ENCODE measurements at places on chromosomes 12 and 14.

DNA sequence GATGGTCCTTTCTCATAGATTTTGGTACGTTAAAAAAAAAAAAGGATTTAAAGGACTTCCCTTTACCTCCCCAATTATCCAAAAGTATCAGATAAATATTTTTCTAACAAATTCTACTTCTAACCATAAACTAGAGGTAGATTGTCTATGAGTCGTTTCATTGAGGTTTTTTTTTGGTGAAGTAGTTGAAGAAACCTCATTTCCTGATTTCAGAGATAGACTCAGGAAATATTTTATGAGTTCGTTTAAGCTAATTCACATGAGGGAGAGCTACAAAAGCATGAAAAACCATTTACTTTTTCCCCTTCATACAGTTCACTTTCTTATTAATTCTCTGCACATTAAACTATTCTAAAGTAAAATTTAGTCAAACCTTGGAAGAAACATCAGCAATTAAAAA, 112.5 kb downstream of the RALGAPA1 start:
- DNase-seq = no peak

DNA sequence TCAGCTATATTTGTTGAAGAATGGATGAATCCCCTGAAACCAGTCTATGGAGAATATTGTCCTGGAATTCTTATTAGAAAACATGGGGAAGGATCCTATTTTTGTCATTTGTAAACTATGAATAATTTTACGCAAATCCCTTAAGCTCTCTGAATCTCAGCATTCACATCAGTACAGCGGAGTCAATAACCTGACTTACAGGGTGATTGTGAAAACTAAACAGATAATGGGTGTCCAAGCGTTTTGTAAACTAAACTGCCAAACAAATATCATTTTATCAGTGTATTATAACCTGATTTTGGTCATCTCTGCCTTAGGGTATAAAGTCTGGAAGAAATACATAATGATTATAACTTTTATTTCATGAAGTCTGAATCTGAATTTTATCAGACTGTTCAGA, 10.0 kb downstream of the ART4 start:
- no peak for DNase-seq

DNA sequence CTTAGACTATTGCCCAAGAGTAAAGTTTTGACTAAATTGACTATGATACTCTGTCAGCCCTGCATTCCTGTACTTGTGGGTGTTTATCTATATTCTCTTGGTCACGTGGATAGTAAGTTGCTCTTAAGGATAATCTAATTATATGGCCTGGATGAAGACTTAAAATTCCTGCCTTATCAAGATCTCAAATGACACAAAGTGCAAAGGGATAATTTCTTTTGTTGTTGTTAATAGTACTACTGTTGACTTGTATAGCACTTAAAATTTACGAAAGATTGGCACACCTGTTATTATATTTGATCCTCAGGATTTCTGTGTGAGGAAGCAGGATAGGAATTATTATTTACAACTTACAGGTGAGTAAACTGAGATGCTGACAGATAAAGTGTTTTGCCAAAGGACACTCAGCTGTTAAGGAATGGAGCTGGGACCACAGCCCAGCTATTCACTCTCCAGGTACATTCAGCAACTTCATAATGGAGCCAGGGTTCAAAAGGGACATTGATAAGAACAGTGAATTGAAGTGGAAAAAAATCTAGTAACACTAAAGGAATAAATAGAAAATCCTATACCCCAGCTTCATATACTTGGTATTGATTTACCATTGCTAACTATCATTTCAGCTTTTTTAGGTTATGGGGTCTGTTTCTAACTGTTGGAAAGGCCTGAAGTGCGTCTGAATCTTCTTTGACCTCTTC, 53.4 kb upstream of the EVL start:
- DNase-seq = no peak

GRCh38 chr14:51933191-51933590, 56.2 kb upstream of the RTRAF start:
- no peak for DNase-seq

- DNase-seq = no peak
Observed at GRCh38 chr12:83958997-83959396, 953.6 kb downstream of the SLC6A15 start.

- no peak for DNase-seq
Observed at GRCh38 chr12:5023842-5024241, 19.8 kb upstream of the KCNA5 start.

DNA sequence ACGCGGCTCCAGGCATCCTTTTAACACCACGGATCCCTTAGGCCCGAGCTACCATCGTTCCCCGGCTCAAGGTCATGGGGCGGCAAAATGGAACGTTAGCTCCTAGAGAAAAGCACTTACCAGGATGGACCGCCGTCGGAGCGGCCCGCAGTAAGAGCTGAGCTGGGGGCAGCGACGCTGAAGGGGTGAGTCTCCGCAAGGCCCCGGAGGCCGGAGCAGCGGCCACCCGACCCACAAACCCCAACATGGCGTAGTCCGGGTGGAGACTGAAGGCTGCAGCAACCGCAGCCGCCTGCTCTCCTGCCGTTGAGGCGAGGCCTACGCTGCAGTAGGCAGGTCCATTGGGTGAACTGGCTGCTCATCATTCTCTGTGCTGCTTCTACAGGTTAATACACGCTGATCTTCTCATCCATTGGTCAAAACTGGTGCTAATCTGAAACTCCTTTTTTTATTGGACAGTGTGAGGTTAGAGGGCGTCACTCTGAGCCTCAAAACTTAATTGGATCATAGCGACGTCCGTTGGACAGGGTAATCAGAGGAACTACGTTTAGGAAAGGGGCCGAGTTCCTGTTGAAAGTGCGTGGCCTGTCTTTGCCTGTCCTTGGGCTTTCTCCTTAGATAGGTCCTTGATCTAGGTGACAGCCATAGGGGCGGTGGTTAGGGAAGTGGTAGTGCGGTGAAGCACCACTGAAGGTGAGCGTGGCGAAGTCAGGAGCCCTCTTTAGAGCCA, at the start of gene ATP5F1B:
ATP5F1B (minus strand) TSS at position 268 of the 730 bp plus-strand sequence; CDS start at position 247, 21 bp downstream.
- peak; percentile 100 for DNase-seq

- no peak for DNase-seq
Observed at GRCh38 chr14:91877376-91877915, 10.1 kb upstream of the TC2N start.

DNA sequence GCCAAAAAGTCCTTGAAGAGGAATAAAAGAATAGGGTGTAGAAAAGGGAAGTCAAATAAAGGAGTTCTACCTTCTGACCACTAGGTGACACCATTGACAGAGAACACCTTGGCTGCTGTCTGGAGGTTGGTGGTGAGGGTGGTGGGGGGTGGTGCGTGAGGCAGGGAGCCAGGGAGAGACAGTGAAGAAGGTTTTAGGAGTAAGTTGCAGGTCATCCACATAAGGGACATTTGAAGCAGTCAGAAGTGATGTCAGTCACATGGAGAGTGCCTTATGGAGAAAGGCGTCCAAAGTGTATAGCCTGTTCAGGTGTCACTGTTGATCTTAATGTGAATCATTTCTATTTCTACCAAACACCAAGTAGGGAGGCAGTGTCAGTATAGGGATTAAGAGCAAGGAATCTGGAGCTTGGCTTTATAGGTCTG, 279.3 kb upstream of the DDHD1 start:
- peak; percentile 54 for DNase-seq

Measured in fibroblast of mammary gland (primary cell).